Panc1 (cell line): ENCODE measurements at places on chromosomes 2 and 18. TPM values are rescaled to one million over a fixed set of nuclear protein-coding genes. Genes with fewer than 3 reads are reported as not detected.

The CTLA4 gene
- 0.08 TPM for total RNA-seq

The CCT4 gene
- 239 TPM for total RNA-seq

The SCYGR5 gene
- total RNA-seq = not detected

The SGPP2 gene
- 0.05 TPM for total RNA-seq

The CCDC148 gene
- 0.92 TPM for total RNA-seq

DNA sequence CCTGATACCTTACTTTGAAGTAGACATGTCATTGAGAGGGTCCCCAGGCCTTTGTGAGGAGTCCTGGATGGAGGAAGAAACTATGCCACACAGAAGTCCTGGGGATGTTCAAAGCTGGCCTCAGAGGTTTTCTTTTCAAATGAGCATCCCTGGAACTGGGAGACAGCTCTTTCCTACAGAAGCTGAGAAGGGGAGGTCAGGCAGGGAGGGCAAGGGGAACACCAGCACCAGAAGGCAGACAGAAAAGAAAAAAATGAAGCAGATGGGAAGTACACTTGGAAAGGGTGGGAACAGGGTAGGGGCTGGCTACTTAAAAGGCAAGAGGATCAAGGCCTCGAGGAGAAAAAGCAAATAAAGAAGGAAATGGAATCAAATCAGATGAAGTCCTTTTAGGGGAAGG, 120.0 kb downstream of the FMNL2 start:
- no peak for DNase-seq

DNA sequence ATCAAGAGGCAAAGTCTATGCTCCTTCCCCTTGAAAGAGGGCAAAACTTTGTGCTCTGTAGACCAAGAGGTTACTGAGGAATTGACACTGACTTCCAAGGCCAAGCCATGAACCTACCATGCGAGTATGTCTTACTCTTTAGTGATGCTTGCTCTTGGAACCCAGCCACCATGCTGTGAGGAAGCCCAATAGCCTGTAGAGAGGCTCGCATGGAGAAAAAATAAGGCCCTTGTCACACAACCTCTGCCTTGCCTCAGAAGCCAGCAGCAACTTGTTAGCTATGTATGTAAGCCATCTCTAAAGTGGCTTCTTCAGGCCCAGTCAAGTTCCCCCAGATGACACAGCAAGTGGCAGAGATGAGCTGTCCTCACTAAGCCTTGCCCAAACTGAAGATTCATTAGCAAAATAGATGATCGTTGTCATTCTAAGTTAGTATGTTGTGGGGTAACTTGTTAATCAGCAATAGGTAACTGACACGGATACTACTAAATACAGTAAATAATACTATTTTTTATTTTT, 66.1 kb upstream of the RGPD5 start:
- DNase-seq = no peak

DNA sequence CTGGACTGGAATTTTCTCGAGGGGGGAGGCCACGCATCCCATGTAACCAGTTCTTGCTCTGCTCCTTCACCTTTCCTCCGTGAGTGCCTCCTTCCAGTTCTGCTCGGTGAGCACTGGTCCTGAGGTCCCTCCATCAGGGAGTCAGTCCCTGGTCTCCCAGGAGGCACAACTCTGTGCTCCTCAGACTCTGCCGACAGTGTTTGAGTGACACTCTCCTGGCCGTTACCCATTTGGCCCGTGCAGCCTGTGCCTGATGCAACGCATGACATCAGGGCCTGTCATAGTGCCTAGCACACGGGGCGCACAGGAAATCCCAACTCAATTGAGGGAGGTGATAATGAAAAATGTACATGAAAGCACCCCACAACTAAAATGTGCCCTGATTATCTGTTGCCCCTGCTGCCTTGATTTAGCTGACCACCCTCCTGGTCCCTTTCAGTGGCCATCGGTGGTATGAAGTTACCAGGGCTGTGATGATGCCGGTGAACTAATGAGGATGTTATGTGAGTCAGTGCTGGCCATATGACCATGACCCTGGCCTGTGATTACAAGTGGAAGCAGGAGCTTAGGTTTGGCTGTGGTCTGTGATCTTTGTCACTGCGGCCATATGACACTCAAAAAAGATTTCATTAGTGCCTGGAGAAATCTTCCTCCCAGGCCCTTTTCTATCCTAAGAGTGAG, 144.6 kb downstream of the TDRD15 start:
- no peak for DNase-seq

DNA sequence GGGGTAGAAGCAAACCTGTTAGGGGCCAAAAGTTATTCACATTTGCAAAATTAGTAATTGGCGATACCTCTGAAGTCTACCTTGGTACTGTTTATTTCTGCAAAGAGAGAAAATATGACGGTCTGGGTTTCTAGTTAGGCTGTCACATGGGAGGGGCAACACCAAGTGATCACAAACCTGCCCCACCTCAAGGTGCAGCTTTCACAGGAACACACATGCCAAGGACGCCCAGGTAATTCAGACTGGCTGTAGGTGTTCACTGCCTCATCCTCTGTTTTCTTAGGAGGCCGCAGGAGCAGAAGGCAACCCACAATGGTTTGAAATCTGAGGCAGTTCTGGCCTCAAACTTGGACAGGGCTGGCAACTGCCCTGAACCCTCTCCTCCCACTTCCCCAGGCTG, 56.2 kb downstream of the STPG4 start:
- no peak for DNase-seq

GRCh38 chr2:231925303-231926179, 655 bp downstream of the NPPC start:
- DNase-seq = no peak

- no peak for DNase-seq
Observed at GRCh38 chr18:59481436-59481835, 122.4 kb upstream of the LMAN1 start.

DNA sequence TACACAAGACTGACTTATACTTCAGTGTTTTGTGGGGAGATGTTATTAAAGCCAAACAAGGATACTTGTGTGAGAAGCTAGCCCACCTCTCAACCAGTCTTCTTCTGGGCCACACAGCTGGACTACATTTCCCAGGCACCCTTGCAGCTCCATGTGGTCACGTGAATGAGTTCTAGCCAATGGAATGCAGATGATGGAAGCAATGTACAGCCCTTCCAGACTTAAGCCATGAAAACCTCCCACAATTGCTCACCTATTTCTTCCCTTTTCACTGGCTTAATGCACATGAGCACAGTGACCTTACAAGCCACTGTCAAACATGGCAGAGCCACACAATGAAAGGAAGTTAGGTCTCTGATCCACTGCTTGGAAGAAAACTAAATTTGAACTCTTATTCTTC, 20.4 kb upstream of the FEZ2 start:
- peak; percentile 35 for DNase-seq

DNA sequence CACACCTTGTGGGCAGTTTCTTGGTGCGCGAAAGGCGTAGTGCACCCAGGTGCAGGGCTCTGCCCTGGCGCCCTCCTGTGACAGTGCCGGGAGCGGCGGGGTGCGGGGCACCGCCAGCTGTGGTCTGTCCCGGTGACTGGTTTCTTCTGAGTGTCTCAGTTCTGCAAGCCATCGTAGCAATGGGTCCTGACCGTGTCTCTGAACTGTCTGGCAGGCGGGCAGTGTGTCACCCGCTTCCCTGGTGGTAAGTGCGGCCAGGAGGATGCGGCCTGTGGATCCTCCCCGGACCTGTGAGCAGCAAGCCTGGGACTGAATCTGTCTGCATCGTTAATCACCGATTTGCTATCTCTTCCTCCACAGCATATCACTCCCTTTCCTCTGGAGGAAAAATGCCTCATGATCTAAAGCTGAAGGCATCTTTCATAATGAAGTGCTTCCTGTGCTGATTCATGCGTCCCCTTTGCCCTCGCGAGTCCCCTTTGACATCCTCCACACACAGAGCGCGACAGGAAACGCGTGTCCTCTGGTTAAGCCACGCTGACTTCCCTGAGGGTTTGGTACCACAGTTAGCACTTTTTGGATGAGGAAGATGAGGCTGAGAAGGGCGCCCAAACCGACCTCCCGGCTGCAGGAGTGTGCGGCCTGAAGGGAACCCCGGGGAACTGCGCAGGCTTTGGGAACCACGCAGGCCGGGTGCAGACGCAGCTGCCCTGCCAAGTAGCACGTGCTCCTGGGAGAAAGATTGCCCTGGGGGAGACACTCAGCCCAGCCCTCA, 416.0 kb upstream of the HS6ST1 start:
- no peak for DNase-seq

GRCh38 chr2:45818591-45818990, 167.1 kb downstream of the PRKCE start:
- DNase-seq = no peak

- DNase-seq = no peak
Observed at GRCh38 chr2:30301551-30301950, 70.2 kb downstream of the LBH start.

DNA sequence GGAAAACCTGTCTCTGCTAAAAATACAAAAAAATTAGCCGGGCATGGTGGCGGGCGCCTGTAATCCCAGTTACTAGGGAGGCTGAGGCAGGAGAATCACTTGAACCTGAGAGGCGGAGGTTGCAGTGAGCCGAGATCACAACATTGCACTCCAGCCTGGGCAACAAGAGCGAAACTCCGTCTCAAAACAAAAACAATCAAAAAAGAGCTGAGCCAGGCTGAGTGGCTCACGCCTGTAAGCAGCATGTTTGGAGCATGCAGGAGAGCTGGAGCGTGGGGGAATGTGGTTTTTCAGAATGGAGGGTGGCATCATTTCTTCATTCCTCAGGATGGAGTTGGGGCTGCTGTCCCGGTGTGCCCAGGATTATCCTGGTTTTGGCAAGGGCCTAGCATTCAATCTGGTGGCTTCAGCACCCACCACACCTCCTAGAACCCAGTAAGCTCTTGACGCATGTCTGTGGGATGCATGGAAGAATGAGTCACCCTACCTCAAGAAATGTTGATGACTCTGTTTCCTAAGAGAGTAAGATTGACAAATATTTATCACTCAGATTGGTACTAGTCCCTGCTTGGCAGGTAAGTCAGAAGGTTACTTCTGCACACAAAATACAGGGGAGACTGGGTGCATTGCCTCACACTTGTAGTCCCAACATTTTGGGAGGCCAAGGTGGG, 90.2 kb upstream of the ODC1 start:
- peak; percentile 60 for DNase-seq

- no peak for DNase-seq
Observed at GRCh38 chr2:86072271-86072858, 33.3 kb downstream of the POLR1A start.

DNA sequence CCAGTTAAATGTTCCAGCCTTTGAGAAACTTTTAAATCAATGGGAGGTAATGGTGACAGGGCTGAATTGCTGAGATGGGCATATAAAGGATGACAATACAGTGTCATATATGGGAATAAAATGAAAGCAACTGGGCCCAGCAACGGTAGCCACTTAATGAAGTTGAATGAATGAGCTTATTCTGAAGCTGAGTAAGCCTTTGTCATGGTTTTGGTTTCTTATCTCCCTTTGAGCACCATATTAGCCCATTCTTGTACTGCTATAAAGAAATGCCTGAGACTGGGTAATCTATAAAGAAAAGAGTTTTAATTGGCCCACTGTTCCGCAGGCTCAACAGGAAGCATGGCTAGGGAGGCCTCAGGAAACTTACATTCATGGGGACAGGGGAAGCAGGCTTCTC, 3.5 kb upstream of the THUMPD2 start:
- DNase-seq = no peak

DNA sequence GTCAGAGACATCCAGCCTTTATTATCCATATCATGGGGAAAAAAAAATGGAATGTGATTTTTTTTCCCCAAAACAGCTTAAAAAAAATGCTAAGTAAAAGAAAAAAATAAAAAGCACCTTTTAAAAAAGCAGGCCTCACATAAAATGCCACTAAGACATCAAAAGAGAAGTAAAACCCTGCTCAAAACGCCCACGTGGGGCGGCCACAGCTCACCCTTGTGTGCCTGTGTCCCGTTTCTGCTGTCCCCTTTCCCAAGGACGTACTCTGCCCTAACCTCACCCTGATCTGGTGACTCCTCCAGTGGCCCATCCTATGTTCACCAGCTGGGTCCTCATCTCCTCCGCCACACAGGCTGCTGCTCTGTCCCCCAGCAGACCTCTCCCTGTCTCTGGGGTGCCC, 125.4 kb downstream of the NEDD4L start:
- no peak for DNase-seq

DNA sequence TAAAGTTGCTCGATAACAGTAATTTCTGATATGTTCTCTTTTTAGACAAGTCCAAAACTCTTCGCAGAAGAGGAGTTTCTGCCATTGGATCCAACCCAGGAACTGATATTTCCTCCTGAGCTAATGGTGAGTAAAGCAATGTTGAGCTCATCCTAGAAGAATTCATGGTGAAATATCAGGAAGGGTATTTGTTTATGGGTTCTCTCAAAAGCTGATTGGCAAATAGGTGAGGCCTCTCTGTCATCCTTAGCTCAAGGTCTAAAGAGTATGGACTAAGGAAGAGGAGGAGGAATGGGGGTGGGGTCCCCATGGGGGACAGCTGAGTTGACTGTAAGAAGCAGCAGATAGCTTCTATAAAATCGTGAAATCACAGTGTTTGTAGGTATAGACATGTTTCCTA, 18.2 kb downstream of the AOX1 start:
- peak; percentile 61 for DNase-seq

DNA sequence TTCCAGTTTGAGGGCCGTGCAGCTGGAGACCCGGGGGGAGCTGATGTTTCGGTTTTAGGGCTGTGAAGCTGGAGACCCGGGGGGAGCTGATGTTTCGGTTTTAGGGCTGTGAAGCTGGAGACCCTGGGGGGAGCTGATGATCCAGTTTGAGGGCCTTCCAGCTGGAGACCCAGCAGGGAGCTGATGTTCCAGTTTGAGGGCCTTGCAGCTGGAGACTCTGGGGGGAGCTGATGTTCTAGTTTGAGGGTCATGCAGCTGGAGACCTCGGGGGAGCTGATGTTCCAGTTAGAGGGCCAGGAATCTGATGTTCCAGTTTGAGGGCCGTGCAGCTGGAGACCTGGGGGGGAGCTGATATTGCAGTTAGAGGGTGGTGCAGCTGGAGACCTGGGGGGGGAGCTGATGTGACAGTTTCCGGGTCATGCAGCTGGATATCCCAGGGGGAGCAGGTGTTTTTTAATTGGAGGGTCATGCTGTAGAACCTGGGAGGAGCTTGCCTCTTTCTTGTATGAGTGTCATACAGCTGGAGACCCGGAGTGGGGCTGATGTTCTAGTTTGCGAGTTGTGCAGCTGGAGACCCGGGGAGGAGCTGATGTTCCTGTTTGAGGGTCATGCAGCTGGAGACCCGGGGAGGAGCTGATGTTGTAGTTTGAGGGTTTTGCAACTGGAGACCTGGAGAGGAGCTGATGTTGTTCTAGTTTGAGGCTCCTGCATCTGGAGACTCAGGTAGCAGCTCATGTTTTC, 153.2 kb downstream of the RTP5 start:
- no peak for DNase-seq

- no peak for DNase-seq
Observed at GRCh38 chr2:16251511-16252225, 311.3 kb downstream of the MYCN start.
